ENCODE measurements at places on chromosomes 1 and 21. TPM values are rescaled to one million over a fixed set of nuclear protein-coding genes. Genes with fewer than 3 reads are reported as not detected.

GRCh38 chr1:4485878-4486277, 168.5 kb upstream of the AJAP1 start:
- H3K27ac ChIP-seq = no peak overlapping the region
- H3K4me1 ChIP-seq = no peaks in the 10 kb centered on the region
- DNase-seq = no peak
- no peaks in the 10 kb centered on the region for H3K27me3 ChIP-seq
- no peak overlapping the region for H3K4me3 ChIP-seq

DNA sequence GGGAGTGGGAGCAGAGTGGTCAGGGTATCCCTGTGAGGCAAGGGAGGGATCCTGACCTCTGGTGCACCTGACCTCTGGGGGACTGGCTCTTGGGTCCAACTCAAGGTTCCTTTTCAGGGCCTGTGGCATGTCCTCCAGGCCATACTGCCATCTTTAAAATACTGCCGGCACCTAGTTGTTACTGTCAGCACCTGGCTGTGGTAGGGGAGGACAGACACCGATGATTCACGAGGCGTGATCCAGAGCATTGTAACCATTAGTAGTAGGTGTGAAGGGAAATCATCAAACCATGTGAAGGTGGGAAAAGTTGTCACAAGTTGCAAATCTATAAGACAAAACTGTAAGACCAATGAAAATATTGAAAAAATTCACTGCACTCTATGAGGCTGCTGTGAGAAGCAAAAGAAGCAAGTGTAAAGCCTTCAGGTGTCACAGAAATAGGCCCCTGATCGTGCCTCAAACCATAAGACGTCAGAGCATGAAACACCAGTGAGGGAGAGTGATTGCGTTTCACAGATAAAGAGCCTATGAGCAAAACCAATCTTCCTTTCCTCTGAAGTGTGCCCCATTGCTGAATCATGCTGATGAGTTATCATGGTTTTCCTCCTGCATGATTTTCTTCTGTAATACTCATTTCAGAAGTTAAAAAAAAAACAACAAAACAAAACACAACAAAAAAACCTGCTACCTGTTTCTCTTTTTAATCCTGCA, 55.3 kb downstream of the CDC7 start:
- no peak overlapping the region for H3K4me3 ChIP-seq
- no peak overlapping the region for H3K27ac ChIP-seq
- no peak for DNase-seq
- H3K27me3 ChIP-seq = no peaks in the 10 kb centered on the region
- H3K36me3 ChIP-seq = no peaks in the 10 kb centered on the region

- DNase-seq = no peak
- no peaks in the 10 kb centered on the region for H3K36me3 ChIP-seq
- no peak overlapping the region for H3K4me3 ChIP-seq
- H3K4me1 ChIP-seq = no peaks in the 10 kb centered on the region
Measured at GRCh38 chr1:209486861-209487593, 96.5 kb upstream of the CAMK1G start.

GRCh38 chr1:112307930-112308591, 88.0 kb upstream of the CTTNBP2NL start:
- no peaks in the 10 kb centered on the region for H3K27me3 ChIP-seq
- no peak overlapping the region for H3K27ac ChIP-seq
- H3K36me3 ChIP-seq = no peaks in the 10 kb centered on the region
- H3K4me3 ChIP-seq = no peak overlapping the region
- no peaks in the 10 kb centered on the region for H3K4me1 ChIP-seq
- no peak for DNase-seq

- no peaks in the 10 kb centered on the region for H3K27me3 ChIP-seq
- DNase-seq = no peak
- H3K27ac ChIP-seq = no peak overlapping the region
- H3K4me3 ChIP-seq = no peak overlapping the region
- H3K36me3 ChIP-seq = no peaks in the 10 kb centered on the region
Measured at GRCh38 chr1:203645996-203646395, 19.4 kb downstream of the ATP2B4 start.

DNA sequence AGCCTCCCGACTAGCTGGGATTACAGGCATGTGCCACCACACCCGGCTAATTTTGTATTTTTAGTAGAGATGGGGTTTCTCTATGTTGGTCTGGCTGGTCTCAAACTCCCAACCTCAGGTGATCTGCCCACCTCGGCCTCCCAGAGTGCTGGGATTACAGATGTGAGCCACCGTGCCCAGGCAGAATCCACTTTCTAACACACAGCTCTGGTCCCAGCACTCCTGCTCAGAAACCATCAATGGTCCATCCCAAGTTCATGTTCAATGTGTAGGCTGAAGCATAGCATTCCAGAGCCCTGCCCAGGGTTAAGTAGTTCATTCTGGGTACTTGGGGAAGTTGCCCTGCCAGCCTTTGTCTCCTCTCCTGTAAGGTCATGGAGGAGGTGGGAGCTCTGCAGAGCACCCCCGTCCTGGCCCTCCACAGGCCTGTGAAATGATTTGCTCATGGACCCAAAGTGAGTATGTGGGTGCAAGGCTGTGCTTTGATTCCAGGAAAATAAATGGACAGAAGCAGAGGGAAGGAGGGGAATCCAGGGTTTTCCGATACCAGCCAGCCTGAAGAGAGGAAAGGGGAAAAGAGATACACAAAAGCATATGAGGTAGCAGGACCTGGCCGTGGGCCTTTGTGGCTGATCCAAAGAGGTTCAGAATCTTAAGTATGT, 55.2 kb downstream of the NENF start:
- DNase-seq = no peak
- peak overlapping the region; percentile 59 for H3K27ac ChIP-seq
- no peaks in the 10 kb centered on the region for H3K36me3 ChIP-seq
- peaks cover 18% of the 10 kb centered on the region for H3K4me1 ChIP-seq
- no peaks in the 10 kb centered on the region for H3K27me3 ChIP-seq
- H3K4me3 ChIP-seq = no peak overlapping the region

GRCh38 chr1:96416111-96416595, 305.4 kb upstream of the PTBP2 start:
- no peak overlapping the region for H3K4me3 ChIP-seq
- H3K27me3 ChIP-seq = no peaks in the 10 kb centered on the region
- no peak overlapping the region for H3K27ac ChIP-seq
- H3K4me1 ChIP-seq = no peaks in the 10 kb centered on the region

DNA sequence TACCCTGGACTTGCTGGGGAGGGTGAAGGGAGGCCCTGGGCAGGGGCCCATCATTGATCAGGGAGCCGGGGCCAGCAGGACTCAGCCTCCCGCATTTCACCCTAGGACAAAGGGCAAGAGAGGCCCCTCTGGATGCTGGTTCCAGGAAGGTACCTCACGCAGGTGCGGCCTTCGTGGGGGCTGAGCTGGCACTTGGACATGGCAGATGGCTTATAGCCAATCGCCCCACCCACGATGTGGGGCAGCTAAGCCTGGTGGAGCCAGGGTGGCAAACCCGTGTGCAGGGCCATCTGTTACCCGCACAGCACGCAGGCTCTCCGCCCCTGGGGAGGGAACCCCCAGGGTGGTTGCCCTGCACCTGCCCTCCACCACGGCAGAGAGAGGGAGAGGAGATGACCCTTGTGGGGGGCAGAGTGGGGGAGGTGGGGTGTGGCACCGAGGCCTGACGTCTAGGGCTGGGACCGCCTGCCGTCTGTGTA, 2.5 kb downstream of the TFF3 start:
- H3K4me3 ChIP-seq = no peak overlapping the region
- H3K27ac ChIP-seq = no peak overlapping the region

DNA sequence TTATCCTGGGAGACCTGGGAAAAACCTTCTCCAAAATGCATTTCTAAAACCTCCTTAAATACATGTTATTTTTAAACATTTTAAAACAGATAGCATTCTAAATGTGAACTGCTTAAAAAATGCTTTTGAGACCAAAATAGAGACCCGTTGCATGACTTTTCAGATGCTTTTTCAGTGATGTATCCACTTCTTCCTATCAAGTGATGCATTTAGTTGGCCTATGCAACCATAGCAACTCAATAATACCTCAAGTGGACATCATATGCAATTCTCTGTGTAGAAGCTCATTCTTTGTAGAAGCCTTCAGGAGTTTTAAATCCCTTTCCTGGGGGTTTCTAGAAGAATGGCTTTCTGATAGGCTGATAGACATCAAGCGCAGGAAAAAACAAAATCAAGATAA, 94.5 kb upstream of the RAVER2 start:
- no peak overlapping the region for H3K27ac ChIP-seq
- DNase-seq = no peak
- peaks cover 5% of the 10 kb centered on the region for H3K36me3 ChIP-seq
- H3K27me3 ChIP-seq = no peaks in the 10 kb centered on the region
- H3K4me1 ChIP-seq = no peaks in the 10 kb centered on the region
- no peak overlapping the region for H3K4me3 ChIP-seq

- no peak for DNase-seq
- H3K27ac ChIP-seq = no peak overlapping the region
- H3K36me3 ChIP-seq = no peaks in the 10 kb centered on the region
- no peak overlapping the region for H3K4me3 ChIP-seq
- no peaks in the 10 kb centered on the region for H3K27me3 ChIP-seq
- H3K4me1 ChIP-seq = peaks cover 18% of the 10 kb centered on the region
Measured at GRCh38 chr1:115340879-115341278, 2.8 kb upstream of the NGF start.

The CFAP74 gene
- total RNA-seq = under 0.01 TPM

The PUSL1 gene
- 20.2 TPM for total RNA-seq

The BACH1 gene
- total RNA-seq = 29.7 TPM
